Fibroblast of villous mesenchyme (primary cell): ENCODE measurements at places on chromosomes 7 and 10. TPM values are rescaled to one million over a fixed set of nuclear protein-coding genes. Genes with fewer than 3 reads are reported as not detected.

GRCh38 chr7:12130609-12131008 lies 80.5 kb upstream of the TMEM106B start:
- DNase-seq = peak; percentile 60

- no peak for DNase-seq
Measured at GRCh38 chr7:85521108-85521694, 334.3 kb upstream of the SEMA3D start.

Gene PLEKHS1
- total RNA-seq = under 0.01 TPM in 1 of 2 replicates, not detected in the other

DNA sequence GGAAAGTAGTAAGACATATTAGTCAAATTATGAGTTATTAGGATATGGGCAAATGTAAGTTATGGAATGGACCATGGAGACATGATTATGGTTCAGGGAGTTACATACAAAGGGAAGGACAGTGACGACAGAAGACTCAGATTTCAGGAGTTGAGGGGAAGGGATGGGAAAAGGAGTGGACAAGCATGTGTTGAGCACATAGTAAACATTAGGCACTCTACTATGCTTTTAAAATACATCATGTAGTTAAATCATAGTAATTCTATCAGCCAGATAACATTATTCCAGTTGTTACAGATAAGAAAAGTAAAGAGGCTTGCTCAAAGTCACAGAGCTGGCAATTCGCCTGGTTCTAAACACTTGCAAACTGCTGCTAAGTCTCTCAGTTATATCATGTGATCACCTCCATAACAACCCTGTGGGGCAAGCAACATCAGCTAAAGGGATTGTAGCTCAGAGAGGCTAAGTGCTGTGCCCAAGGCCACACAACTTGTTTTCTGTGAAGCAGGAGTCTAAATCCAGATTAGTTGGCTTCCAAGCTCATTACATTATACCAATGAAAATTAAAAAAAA lies 115.2 kb upstream of the MDFIC start:
- peak; percentile 72 for DNase-seq

GRCh38 chr7:142571581-142571980 lies 177.7 kb upstream of the PRSS1 start:
- DNase-seq = peak; percentile 19

DNA sequence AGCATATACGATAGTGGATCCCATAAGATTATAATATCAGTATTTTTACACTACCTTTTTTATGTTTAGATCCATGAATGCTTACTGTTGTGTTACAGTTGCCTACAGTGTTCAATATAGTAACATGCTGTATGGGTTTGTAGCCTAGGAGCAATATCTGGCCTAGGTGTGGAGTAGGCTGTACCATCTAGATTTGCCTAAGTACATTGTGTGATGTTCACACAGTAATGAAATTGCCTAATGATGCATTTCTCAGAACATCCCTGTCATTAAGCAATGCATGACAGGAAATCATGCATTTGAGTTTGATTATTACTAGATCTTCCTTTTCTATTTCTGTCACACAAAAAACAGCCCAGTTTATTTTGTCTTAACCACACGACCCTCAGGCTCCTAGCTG lies 14.5 kb downstream of the CBX3 start:
- DNase-seq = no peak

Gene SLC25A28
- total RNA-seq = 16.0 and 18.4 TPM in 2 replicates

DNA sequence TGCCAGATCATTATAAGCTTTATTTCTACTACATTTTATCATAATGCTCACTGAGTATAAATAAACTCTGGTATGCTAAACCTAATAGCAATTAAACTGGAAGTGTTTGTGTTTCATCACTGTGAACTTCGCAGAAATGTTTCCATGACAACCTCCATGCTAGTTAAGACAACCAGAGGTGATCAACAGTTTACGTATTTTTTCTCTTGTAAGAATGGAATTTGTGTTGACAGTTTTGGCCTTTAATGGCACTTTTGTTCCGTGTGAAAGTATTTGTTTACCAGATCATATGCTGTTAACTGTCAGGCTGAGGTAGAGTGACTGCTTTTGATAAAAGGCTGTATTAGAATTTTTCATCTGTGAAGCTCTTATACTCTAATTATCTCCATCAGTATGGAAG lies 212.1 kb upstream of the PPP1R3A start:
- DNase-seq = peak; percentile 14

DNA sequence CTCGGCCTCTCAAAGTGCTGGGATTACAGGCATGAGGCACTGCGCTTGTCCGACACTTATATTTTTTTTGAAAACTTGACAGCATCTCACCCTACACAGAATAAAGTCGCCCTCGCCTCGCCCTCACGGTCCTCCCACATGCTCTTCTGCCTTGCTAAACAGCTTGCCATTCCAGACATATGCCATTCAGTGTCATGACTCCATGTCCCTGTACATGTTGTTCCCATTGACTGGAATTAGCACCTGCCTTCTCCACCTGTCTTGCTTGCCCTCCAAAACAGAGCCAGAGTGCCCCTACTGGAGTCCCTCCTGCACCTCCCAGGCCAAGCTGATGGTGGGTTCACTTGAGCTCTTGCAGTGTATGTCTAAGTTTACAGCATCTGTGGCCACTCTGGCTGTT lies 6.2 kb downstream of the NIPSNAP2 start:
- DNase-seq = no peak

Gene ENKUR
- total RNA-seq = under 0.01 TPM in 1 of 2 replicates, not detected in the other

GRCh38 chr7:130444751-130445407 lies 4.1 kb upstream of the CEP41 start:
- DNase-seq = no peak

DNA sequence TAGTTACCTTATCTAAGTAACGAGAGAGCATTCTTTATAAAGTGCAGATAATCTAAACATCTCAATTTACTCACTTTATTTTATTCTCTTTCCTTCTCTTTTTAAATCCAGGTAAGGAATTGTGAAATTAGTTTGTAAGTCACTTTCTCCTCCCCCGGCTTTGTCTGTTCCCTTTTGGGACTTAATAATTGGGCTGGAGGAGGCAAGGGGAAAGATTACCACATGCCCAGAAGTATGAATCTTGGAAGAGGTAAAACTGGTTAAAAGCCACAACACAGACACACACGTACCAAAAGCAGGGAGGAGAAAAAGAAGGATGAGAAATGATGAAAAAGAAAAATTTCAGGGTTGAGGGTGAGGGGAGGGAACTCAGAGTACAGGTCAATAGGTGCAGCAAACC lies 63.3 kb upstream of the LRRC17 start:
- DNase-seq = no peak

DNA sequence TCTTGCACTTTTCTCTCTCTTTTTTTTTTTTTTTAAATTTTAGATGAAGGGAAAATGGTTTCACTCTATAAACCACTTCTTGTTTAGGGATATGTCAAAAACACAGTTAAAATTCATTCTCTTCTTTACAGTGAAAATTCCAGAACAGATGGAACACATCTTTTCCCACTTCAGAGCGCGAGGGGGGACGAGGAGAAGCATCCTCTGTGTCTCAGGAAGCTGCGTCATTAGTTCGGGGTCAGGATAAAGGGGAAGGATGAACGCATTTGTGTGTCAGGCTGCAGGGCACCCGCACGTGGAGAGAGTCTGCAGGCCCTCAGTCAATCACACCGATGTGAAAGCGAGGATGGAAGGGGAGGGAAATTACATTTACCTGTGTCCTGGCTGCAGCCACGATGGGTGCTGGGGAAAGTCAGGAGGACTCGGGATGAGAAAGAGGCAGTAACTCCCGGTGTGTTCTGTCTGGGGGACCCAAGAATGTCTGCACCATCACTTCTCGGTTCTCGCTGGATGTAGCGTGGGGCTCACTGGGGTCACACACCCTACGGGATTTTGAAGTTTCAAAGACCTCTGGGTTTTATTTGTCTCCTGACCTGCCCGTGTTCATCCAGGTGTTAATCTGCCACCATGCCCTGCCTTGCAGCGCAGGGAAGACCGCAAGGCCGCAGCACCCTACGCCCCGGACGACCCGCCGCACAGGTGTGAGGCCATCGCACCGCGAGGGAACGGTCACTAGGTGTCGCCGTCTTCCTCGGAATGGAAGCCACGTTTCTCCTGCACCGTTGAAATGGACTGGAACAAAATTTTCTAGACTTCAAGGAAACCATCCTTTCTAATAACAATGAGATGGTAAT lies 66.7 kb upstream of the PITRM1 start:
- DNase-seq = peak; percentile 76

Gene DGKI
- total RNA-seq = 3.5 and 11.3 TPM in 2 replicates

DNA sequence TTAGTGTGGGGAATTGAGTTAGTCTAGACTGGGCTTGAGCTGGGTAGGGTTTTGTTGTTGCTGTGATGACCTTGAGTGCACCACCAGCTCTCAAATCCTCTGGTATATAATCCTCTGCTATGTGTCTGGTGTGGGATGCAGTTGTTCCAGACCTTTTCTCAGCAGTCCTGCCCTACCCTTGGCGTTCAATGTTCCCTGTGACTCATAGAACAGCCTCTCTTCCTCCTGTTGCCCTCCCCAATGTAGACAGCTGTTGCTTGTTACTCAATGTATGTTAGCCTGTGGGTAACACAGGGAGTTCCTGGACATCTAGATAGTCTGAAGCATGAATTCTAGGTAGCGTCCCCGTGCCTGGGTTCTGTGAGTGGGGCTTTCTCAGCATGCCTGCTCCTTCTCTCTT lies 19.8 kb downstream of the ACBD7 start:
- peak; percentile 94 for DNase-seq

DNA sequence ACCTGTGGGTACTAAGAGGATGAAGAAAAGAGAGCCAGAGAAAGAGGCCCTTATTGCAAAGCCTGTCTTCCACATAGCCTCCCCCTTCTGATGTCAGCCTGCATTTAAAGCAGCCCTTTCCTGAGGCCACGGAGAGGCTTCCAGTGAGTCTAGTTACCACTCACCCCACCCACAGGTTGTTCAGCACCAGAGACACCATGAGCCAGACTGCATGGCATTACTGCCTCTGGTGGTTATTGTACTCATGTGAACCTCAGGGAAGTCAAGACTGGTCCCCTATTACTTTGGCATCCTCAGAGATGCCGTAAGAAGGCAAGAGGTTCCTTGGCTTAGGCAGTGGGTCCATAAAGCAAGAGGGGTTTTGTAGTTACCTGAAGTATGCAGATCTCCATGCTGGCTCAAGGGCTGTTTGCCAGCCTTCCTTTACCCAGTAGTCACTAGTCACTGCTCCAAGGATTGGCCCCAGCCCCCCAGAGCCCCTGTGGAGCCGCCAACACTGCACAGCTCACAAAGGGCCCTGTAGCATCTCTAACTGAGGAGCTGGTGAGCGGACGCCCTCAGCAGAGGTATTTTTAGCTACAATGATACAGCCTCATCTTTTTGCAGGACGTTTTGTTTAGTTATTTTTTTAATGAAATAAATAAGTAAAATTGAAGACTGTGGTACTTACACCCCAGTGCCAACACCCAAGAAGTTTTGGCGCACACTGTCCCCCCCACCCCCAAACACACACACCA lies 20.7 kb downstream of the LRRC4 start:
- DNase-seq = no peak
